ENCODE measurements at places on chromosomes 5 and 9. TPM values are rescaled to one million over a fixed set of nuclear protein-coding genes. Genes with fewer than 3 reads are reported as not detected.

- DNase-seq: peak; percentile 14
These were observed 503.4 kb downstream of the PDE4D start for GRCh38 chr5:59390074-59390659.

DNA sequence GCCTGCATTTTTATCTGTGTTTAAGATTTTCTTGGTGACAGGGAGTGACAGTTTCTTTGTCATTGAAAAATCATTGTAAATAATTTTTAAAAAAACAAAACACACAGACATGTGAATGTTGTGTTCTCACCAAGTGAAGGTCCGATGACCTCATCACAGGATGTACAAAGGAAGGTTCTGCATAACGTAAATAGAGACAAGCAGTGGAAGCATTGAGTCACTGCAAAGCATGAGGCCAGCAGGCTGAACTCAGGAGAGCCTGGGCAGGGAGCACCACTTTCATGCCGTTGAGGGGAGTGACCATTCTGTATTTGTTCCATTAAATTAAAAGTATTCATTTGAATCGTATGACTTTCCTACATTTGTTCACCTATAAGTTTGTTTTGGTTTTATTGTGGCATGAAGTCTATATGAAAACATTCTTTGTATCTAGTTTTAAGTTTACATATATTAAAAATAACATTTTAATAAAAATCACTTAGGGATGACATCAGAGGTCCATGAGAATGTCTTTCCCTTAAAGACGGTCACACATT lies 70.4 kb upstream of the TLE1 start:
- DNase-seq: peak; percentile 91

FABP6 gene
- not detected for total RNA-seq

STK10 gene
- 32.7 TPM for total RNA-seq

Data from osteoblast (primary cell).